ENCODE measurements at places on chromosomes 7 and 10. TPM values are rescaled to one million over a fixed set of nuclear protein-coding genes. Genes with fewer than 3 reads are reported as not detected.

- DNase-seq: no peak
These were observed 147.1 kb upstream of the GDF10 start for GRCh38 chr10:47152861-47153349.

- no peak for DNase-seq
These were observed 147.0 kb downstream of the GLRX3 start for GRCh38 chr10:130283219-130283545.

DNA sequence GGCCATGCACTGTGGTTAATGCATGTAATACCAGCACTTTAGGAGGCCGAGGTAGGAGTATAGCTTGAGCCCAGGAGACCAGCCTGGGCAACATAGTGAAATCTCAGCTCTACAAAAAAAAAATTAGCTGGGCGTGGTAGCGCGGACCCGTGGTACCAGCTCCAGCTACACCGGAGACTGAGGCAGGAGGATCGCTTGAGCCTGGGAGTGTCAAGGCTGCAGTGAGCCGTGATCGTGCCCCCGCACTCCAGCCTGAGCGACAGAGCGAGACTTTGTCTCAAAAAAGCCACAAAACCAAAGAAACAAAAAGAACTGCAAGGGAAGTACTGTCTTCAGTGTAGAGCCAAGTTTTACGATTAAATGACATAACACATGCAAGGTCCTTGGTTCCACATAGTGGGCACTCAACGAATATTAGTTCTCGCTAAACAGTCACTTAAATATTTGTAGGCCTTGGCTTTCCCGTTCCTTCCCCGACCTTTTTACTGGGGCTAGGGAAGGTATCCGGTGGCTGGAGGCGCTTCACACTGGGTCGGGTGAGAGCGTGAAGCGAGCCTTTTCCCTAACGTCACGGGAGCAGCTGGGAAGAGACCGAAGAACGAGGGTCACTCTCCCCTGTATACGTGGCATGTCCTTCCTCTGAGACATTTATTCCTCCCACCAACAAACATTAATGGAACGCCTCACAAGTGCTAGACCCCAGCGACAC is 993 bp upstream of the SND1 start:
- no peak for DNase-seq

GRCh38 chr7:140015471-140015970 is 47.2 kb downstream of the PARP12 start:
- no peak for DNase-seq

GRCh38 chr10:119253433-119254174 is 46.2 kb downstream of the GRK5 start:
- DNase-seq: peak; percentile 40

DNA sequence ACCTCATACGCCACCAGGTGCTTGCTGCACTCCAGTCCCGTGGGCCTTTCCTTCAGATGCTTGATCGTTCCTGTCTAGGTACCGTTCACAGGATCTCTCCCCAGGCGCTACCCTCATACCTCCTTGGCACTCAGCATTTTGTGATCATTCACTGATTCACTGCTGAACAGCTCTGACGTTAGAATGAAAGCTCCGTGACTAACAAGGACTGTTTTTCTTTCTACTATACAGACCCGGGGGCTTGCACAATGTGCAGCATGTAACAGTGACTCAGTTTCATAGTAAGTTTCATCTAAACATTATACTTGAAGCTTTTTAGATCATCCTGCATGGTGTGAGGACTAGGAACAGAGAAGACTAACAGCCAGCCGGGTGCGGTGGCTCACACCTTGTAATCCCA is 20.6 kb downstream of the KIN start:
- DNase-seq: no peak

- DNase-seq: no peak
These were observed 922.2 kb downstream of the SORCS1 start for GRCh38 chr10:106242301-106242700.

DNA sequence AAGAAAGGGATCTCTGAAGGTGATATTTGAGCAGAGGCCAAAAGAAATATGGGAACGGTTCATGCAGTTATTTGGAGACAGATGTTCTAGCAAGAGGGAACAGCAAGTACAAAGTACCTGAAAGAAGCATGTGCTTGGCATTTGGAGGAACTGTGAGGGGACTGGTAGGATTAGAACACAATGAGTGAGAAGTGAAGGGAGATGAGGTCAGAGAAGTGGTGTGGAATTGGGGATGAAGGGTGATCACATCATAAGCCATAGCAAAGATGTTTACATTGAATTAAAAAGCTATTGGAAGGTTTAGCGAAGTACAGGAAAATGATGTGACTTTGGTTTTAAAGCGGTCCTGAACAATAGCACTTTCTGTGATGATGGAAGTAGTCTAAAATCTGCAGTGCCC is 402.4 kb upstream of the LRGUK start:
- DNase-seq: no peak

GRCh38 chr7:69906283-69906995 is 308.2 kb downstream of the AUTS2 start:
- no peak for DNase-seq

GRCh38 chr10:47366181-47366631 is 17.9 kb downstream of the ZNF488 start:
- no peak for DNase-seq

DNA sequence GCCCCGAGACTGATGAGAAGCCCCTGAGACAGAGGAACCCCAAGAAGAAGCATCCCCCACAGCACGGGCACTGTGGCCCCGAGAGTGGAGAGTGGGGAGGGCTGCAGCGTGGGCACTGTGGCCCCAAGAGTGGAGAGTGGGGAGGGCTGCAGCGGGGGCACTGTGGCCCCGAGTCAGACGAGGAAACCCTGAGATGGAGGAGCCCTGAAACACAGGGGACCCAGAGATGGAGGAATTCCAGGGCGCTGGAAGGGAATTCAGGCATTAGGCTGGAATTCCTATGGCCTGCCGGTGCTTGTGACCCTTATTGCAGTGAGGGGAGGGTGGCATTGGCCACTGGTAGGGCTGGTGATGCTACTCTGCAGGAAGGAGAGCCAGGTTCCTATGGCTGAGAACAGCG is 168.6 kb upstream of the SHH start:
- DNase-seq: peak; percentile 12

- DNase-seq: no peak
These were observed 68.0 kb downstream of the LANCL2 start for GRCh38 chr7:55432939-55433784.

DNA sequence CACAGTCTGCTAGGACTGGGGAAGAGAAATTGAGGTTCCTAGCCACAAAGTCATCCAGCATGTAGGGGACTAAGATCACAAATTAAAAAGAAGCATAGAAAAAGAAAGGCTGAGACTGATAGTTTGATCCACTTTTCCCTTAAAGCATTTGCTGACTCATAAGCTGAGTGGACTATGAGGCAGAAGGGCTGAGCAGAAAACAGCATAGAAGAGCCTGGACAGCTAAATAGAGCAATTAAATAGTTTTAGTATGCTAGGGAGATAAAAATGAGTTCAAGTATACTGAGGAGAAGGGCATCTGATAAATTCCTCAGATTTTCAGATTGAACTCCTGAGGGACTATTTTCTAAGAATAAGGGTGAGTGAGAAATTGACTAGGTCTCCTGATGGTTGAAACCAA is 155.9 kb upstream of the EGR2 start:
- DNase-seq: no peak

- DNase-seq: no peak
These were observed 136.4 kb downstream of the RPS24 start for GRCh38 chr10:78170026-78170475.

- DNase-seq: no peak
These were observed 147.1 kb downstream of the ITGA8 start for GRCh38 chr10:15572531-15573045.

DNA sequence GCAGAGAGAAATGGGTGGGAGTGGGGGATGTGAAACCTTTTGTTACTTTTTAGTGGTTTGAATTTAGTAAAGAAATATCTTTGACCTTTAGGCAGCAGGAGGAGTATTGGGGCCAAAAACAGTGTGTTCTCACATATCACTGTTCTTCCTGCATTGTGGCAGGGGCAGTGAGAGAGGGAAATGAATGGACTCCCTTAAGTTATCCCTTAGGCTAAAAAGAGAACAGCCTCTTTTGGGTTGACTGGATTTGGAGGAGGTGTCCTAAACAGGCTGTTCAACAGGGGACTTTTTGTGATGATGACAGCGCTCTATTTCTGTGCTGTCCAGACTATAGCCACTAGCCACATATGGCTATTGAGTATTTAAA is 22.3 kb downstream of the ZNF775 start:
- no peak for DNase-seq

MCM10 gene
- 2.4 TPM for total RNA-seq

MICU1 gene
- total RNA-seq: 51.8 TPM

COBL gene
- total RNA-seq: 49.2 TPM

GDF2 gene
- not detected for total RNA-seq

PLXNA4 gene
- total RNA-seq: 0.15 TPM

PLA2G12B gene
- total RNA-seq: 2.9 TPM

DKK1 gene
- 0.82 TPM for total RNA-seq

RTKN2 gene
- total RNA-seq: 7.4 TPM

SOSTDC1 gene
- total RNA-seq: 7.2 TPM

PLAC9 gene
- 6.0 TPM for total RNA-seq

WEE2 gene
- not detected for total RNA-seq

PVRIG gene
- total RNA-seq: 0.53 TPM

Data from colonic mucosa (tissue), 4 donors.